ENCODE measurements at places on chromosomes 5 and 9.

DNA sequence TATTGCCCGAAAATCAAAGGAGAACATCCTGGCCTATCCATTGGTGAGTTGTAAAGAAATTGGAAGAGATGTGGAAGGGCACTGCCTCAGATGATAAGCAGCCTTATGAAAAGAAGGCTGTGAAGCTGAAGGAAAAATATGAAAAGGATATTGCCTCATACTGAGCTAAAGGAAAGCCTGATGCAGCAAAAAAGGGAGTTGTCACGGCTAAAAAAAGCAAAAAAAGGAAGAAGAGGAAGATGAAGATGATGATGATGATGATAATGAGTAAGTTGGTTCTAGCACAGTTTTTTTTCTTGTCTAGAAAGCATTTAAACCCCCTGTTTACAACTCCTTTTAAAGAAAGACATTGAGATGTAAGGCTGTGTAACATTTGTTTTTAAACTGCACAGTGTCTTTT lies 59.8 kb upstream of the ZBED3 start:
- DNase-seq = no peak

DNA sequence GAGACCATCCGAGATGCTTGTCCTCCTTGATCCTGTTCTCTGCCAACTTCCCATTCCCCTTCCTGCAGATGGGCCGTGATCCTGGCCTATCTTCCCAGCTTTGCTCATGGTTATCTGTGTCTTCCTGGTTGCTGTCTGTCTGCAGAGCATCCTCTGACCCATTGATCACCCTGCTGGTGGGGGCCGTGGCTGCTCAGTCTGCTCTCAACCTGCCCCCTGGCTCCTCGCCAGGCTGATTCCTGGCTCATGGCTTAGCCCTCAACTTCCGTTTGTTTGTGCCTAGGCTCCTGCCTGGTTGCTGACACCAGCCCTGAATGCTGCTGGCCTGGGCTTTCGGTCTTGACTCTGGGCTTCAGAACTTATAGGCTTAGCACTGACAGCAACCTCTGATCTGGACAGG lies 67.1 kb upstream of the SMIM15 start:
- DNase-seq = no peak

- DNase-seq = no peak
Measured at GRCh38 chr5:119363936-119364335, 8.1 kb downstream of the TNFAIP8 start.

- no peak for DNase-seq
Measured at GRCh38 chr9:7234144-7234543, 476.4 kb downstream of the KDM4C start.

GRCh38 chr5:133295520-133295919 lies 243.7 kb downstream of the HSPA4 start:
- no peak for DNase-seq

DNA sequence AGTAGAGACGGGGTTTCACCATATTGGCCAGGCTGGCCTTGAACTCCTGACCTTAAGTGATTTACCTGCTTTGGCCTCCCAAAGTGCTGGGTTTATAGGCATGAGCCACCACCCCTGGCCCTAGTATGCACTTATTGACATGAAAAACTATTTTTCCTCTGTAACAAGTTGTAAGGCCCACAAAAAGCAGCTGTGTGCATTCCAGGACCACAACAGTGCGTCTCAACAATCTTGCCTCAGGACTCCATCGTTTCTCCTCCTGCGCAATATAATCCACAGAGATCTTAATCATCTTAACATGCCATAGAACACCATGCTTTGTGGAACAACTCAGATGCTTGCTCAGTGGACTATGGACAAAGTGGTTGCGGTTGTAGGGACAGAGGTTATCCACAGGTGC lies 10.2 kb downstream of the OR2V1 start:
- DNase-seq = no peak

- DNase-seq = peak; percentile 20
Measured at GRCh38 chr5:6633469-6634245, 417 bp downstream of the SRD5A1 start.

GRCh38 chr9:100466829-100467221 lies 6.1 kb upstream of the TMEFF1 start:
- DNase-seq = no peak

GRCh38 chr9:92275541-92275940 lies 18.0 kb downstream of the IARS1 start:
- DNase-seq = no peak

DNA sequence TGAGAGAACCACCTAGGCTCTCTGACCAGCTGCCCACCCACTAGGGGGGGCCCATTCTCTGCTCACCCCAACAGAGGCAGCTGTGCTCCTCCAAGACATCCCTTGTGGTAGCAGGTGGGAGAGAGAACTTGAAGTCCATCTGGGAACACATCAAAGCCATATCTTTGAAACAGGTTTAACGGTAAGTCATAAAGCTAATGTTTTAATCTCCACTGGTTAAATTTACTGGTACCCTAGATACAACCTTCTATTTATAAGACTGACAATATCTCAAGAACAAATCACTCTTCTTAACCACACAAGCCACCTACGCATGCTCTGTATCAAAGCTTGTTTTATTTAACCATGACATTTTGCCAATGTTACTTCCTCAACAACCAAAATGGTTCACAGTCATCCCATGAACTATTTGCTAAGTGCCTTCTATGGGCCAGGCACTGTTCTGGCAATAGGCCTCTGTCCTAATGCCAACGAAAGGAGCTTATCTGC lies 20.4 kb downstream of the AUH start:
- DNase-seq = no peak

Data from hypothalamus (tissue), 51 donors.